ENCODE measurements at places on chromosomes 1 and 21.

DNA sequence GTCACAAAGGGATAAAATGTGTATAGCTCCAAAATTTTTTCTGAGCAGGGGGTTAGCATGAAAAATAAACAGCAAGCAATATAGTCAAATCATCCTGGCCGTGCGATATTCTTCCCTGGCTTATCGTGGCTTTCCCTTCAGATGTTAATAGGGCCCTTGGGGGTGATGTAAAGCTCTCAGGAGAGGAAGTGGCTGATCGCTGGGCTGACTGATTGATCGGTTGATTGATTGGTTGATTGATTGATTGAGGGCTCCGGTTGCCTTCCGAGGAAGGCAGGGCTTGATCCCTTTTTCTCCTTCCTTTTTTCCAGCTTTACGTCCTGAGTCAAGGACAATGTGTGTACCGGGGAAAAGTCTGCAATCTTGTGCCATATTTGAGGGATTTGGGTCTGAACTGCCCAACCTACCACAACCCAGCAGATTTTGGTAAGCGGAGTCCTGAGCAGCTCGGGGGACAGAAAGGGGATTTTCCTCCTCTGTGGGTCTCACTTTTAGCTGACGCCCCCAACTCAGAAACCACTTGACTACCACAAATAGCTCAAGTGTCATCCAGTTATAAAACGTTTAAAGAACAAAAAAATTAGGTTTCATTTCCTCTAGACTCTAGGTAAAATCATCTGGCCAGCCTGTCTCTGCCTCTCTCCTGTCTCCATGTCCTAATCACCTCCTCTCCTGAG is 29.5 kb downstream of the TFF3 start:
- no peak overlapping the region for H3K4me3 ChIP-seq
- no peak for DNase-seq
- no peaks in the 10 kb centered on the region for H3K4me1 ChIP-seq
- H3K27ac ChIP-seq = no peak overlapping the region
- H3K27me3 ChIP-seq = no peaks in the 10 kb centered on the region
- no peaks in the 10 kb centered on the region for H3K36me3 ChIP-seq

DNA sequence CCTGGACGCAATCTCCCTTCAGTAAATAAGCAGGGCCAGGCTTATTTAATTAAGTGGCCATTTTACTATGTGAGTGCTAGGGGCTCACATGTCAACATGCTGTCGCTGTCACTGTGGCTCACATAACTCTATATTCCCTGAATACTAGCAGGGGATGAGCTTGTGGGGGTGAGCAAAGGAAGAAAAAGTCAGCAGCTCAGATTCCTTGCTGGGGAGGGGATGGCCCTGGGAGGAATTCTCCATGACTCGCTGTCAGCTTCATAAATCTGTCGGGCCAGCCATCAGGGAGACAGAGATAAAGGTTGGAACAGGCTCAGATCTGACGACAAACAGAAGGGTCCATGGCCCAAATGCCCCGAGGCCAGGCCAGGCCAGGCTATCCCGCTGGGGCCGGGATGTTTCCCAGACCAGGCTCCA is 26.0 kb upstream of the PLEKHG5 start:
- H3K4me3 ChIP-seq = no peak overlapping the region
- no peaks in the 10 kb centered on the region for H3K27me3 ChIP-seq
- H3K36me3 ChIP-seq = no peaks in the 10 kb centered on the region
- no peaks in the 10 kb centered on the region for H3K4me1 ChIP-seq
- DNase-seq = no peak

DNA sequence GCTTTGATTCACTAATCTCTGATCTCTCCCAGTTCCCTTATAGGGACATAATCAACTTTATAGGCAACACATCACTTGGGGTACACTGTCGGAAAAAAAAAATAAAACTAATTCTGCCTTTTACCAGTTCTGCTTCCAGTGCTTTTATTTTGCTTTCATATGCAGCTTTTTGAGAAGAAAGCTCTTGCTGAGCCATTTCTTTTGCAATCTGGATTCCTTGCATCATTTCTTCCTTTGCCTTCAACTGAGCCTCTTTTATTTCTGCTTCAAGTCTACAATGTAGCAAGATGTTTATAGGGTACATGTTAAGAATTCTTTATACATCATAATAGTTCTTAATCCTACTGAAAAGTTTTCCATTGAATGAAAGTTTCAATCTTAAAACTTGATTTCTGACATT is 30.6 kb downstream of the KIF14 start:
- no peak overlapping the region for H3K4me3 ChIP-seq
- no peaks in the 10 kb centered on the region for H3K27me3 ChIP-seq

DNA sequence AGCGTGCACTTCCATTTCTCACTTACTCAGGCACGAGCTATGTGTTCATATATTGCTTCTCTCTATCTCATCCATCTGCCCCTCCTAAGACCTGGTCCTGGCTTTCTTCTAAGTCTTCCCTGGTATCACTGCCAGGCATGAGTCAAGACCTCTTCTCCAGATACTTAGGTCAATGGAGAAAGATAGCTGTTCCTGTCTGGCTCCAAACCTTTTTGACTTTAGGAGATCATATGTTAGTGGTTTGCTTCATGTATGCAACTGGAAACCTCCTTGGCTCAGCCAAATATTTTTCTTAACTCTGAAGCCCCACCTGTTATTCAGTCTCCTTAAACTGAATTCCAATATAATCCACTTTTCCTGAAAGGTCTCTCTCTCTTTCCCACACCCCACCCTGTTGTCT is 211.6 kb upstream of the PTBP2 start:
- no peak overlapping the region for H3K27ac ChIP-seq
- H3K36me3 ChIP-seq = no peaks in the 10 kb centered on the region
- DNase-seq = no peak
- peaks cover 2% of the 10 kb centered on the region for H3K27me3 ChIP-seq
- H3K4me3 ChIP-seq = no peak overlapping the region
- H3K4me1 ChIP-seq = no peaks in the 10 kb centered on the region

DNA sequence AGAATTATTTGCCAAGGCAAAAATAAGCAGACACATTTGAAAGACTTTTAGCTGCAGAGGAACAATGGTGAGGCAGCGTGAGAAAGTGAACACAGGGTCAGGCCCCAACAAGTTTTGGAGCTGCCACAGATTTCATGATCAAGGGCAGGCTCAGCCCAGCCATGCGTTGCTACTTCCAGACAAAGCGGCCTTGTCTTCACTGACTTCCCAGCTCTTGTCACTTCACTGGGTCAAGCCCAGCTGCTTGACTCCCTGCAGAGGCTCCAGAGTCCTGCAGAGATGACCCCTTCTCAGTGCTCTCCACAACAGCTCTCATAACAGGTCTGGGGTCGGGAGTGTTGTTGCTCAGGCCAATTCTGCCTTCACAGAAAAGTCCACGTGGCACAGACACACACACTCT is 35.8 kb downstream of the HHAT start:
- no peaks in the 10 kb centered on the region for H3K4me1 ChIP-seq
- DNase-seq = no peak
- H3K4me3 ChIP-seq = no peak overlapping the region
- no peaks in the 10 kb centered on the region for H3K27me3 ChIP-seq
- H3K36me3 ChIP-seq = no peaks in the 10 kb centered on the region

DNA sequence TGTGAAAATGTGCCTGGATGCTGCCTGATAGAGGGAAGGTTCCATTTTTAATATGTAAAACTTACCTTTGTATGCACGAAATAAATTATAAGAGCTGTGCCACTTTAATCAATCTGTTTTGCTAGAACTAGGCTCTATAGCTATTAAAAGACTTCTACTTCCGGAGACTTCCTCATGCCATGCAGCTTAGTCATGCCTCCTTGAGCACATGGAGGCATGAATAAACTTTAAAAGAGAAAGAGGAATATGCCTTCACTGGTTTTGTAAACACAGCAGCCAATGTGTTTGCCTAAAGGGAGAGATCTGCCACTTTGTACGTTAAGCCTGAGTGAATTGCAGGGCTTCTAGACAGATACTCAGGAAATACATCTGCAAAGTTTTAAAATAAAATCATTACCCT is 604.6 kb downstream of the LRRIQ3 start:
- H3K27me3 ChIP-seq = no peaks in the 10 kb centered on the region
- no peaks in the 10 kb centered on the region for H3K36me3 ChIP-seq
- peaks cover 17% of the 10 kb centered on the region for H3K4me1 ChIP-seq
- peak; percentile 83 for DNase-seq

GRCh38 chr1:247407180-247407616 is 8.8 kb upstream of the NLRP3 start:
- no peaks in the 10 kb centered on the region for H3K36me3 ChIP-seq
- DNase-seq = no peak
- H3K27me3 ChIP-seq = no peaks in the 10 kb centered on the region
- no peak overlapping the region for H3K4me3 ChIP-seq

DNA sequence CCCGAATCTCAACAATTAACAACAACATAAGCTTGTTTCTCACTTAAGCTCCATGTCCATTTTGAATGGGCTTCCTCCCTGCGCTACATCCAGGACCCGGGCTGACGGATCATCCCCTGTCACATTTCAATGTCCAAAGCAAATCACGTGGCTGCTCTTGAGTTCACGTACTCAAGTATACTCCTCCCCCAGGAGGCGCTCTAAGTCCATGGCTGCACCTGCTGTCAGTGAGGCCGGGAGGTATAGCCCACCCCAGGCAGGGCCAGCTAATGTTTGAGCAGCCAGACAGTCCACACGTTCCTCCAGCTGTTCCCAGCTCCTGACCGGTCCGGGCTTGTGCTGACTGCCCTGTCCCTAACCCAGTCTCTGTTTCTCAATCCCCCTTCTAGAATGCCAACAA is 220.8 kb downstream of the SLC35F3 start:
- DNase-seq = no peak
- H3K4me1 ChIP-seq = no peaks in the 10 kb centered on the region
- H3K27ac ChIP-seq = no peak overlapping the region
- no peaks in the 10 kb centered on the region for H3K36me3 ChIP-seq
- H3K27me3 ChIP-seq = no peaks in the 10 kb centered on the region
- H3K4me3 ChIP-seq = no peak overlapping the region

DNA sequence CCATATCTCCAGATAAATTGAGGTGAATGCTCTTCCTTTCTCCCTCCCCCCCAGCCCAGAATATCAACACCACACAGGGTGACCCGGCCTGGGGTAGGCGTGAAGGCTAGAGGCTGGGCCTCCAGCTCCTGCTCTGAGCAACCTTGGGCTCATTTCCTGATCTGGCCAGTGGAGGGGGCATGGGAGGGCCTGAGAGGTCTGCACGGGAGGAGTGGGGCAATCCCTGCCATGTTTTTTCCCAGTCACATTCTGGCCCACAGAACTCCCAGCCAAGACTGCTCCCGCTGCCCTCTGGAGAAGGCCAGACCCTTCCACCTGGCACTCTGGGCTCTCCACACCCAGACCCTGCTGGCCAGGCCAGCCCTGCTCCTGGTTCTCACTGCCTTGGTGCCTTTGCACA is 3.9 kb downstream of the CLDN19 start:
- DNase-seq = no peak
- H3K4me1 ChIP-seq = no peaks in the 10 kb centered on the region
- no peaks in the 10 kb centered on the region for H3K36me3 ChIP-seq

- no peak overlapping the region for H3K4me3 ChIP-seq
- H3K36me3 ChIP-seq = no peaks in the 10 kb centered on the region
- H3K27ac ChIP-seq = no peak overlapping the region
- DNase-seq = no peak
- H3K4me1 ChIP-seq = no peaks in the 10 kb centered on the region
Measured at GRCh38 chr1:2908081-2908480, 106.6 kb upstream of the TTC34 start.

GRCh38 chr1:157882580-157882979 is 41.0 kb upstream of the CD5L start:
- no peaks in the 10 kb centered on the region for H3K36me3 ChIP-seq
- no peaks in the 10 kb centered on the region for H3K4me1 ChIP-seq
- H3K27me3 ChIP-seq = no peaks in the 10 kb centered on the region
- no peak for DNase-seq

GRCh38 chr1:246503341-246503740 is 3.7 kb downstream of the SMYD3 start:
- peaks cover 14% of the 10 kb centered on the region for H3K4me1 ChIP-seq
- H3K36me3 ChIP-seq = no peaks in the 10 kb centered on the region
- no peak overlapping the region for H3K4me3 ChIP-seq

DNA sequence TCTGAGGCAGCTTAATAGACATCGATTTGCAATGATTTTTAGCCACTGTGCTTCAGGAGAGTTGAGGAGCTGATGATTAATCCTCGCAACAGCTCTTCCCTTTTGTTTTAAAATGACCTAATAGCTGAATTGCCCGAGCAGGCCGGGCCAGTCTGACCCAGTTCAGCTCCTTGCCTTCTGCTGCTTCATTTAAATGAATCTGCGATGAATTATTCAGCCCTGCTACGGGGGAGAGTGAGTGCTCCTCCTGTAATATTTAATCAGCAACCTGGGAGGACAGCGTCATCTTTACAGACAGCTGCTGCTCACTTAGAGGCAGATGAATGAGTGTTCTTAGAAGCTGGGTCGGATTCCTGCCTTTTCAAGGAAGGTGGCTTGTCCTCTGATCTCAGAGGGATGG is 325.1 kb downstream of the CAMTA1 start:
- no peak overlapping the region for H3K4me3 ChIP-seq
- H3K27me3 ChIP-seq = no peaks in the 10 kb centered on the region
- no peaks in the 10 kb centered on the region for H3K36me3 ChIP-seq
- H3K4me1 ChIP-seq = no peaks in the 10 kb centered on the region
- DNase-seq = no peak
- H3K27ac ChIP-seq = no peak overlapping the region

- H3K27ac ChIP-seq = no peak overlapping the region
- no peaks in the 10 kb centered on the region for H3K27me3 ChIP-seq
- no peak for DNase-seq
- no peaks in the 10 kb centered on the region for H3K36me3 ChIP-seq
- no peak overlapping the region for H3K4me3 ChIP-seq
Measured at GRCh38 chr1:117116784-117117130, 4.8 kb downstream of the TRIM45 start.

DNA sequence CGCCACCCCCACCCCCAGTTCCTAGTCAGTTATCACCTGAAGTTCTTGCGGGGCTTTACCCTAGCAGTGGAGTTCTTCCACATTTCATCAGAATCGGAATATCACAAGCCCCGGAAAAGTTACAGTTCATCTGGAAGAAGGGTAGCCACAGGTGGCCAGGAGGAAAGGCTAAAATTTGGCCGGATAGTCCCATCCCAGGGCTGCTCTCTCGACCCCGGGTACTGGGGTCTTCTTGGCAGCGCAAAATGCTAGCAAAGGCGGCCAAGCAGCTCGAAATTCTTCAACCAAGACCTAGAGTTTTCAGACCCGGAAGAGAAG is 7.9 kb downstream of the HLX start:
- peaks cover 60% of the 10 kb centered on the region for H3K27me3 ChIP-seq
- H3K27ac ChIP-seq = no peak overlapping the region
- no peak for DNase-seq
- H3K4me3 ChIP-seq = no peak overlapping the region
- H3K4me1 ChIP-seq = peaks cover 11% of the 10 kb centered on the region

GRCh38 chr1:200619894-200620272 is 668 bp downstream of the KIF14 start:
- no peaks in the 10 kb centered on the region for H3K27me3 ChIP-seq
- peak overlapping the region; percentile 81 for H3K4me3 ChIP-seq
- peaks cover 9% of the 10 kb centered on the region for H3K36me3 ChIP-seq

DNA sequence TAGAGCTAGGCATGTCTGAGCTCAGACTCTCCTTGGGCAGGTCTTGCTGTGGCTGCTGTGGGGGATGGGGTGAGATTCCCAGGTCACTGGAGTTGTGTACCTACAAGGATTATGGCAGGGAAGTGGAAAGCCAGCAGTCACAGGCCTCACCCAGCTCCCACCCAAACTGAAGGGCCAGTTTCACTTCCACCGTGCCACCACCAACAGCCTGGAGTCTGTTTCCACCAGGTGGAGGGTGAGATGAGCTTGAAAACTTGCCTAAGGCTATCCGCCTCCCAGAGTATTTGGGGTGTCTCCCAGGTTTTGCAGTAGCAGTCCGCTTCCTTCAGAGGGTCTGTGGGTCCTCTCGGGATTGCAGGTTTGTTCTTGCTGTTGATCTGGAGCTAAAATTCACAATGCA is 327.7 kb downstream of the PTPRC start:
- no peaks in the 10 kb centered on the region for H3K36me3 ChIP-seq
- DNase-seq = no peak
- no peaks in the 10 kb centered on the region for H3K4me1 ChIP-seq
- H3K27me3 ChIP-seq = no peaks in the 10 kb centered on the region
- H3K27ac ChIP-seq = no peak overlapping the region
- H3K4me3 ChIP-seq = no peak overlapping the region
